ENCODE measurements at places on chromosomes 12 and 14. TPM values are rescaled to one million over a fixed set of nuclear protein-coding genes. Genes with fewer than 3 reads are reported as not detected.
A peak's percentile ranks its signal among the peaks of the same experiment; 100 is the strongest.

- DNase-seq: no peak
Observed at GRCh38 chr14:75559045-75559444, 19.4 kb upstream of the FLVCR2 start.

GRCh38 chr12:123115409-123116121 is 35.3 kb downstream of the PITPNM2 start:
- peak; percentile 97 for DNase-seq

- no peak for DNase-seq
Observed at GRCh38 chr12:31853520-31853919, 105.7 kb upstream of the RESF1 start.

- DNase-seq: no peak
Observed at GRCh38 chr12:130611026-130611905, 104.8 kb downstream of the RIMBP2 start.

DNA sequence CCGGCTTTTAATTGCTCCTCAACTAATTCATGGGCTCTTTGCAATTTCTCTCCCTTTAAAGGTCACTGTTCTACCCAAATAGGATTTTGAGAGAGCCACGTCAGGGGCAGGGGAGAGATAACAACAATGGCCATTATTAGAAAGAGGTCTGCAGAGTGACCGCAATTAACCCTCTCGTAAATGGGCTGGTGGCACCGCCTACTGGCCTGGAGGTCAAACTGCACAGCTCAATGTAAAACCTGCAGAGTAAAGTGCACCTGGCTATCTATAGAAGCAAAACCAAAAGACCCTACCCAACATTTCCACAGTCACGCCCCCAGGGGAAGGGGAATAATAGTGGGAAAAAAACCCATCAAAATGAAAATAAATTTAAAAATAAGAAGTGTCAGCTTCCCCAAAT is 21.6 kb upstream of the CLEC4E start:
- no peak for DNase-seq

GRCh38 chr14:34404416-34404815 is 57.6 kb downstream of the SPTSSA start:
- DNase-seq: no peak

- peak; percentile 51 for DNase-seq
Observed at GRCh38 chr12:1463073-1463905, 131.1 kb downstream of the FBXL14 start.

DNA sequence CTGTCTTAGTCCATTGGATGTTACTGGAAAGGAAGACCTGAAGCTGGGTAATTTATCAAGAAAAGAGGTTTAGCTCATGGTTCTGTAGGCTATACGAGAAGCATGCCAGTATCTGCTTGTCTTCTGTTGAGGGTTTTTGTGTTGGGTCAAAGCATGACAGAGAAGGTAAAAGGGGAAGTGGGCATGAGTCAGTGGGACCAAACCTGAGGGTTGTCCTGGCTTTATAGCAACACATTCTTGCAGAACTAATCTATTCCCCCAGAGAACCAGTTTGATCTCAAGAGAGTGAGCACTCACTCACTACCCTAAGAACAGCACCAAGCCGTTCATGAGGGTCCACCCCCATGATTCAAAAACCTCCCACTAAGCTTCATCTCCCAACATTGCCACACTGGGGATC is 19.0 kb upstream of the KRAS start:
- no peak for DNase-seq

- peak; percentile 71 for DNase-seq
Observed at GRCh38 chr12:101782273-101782731, 43.0 kb upstream of the SYCP3 start.

GRCh38 chr12:13119826-13120225 is 16.4 kb upstream of the GSG1 start:
- DNase-seq: no peak

DNA sequence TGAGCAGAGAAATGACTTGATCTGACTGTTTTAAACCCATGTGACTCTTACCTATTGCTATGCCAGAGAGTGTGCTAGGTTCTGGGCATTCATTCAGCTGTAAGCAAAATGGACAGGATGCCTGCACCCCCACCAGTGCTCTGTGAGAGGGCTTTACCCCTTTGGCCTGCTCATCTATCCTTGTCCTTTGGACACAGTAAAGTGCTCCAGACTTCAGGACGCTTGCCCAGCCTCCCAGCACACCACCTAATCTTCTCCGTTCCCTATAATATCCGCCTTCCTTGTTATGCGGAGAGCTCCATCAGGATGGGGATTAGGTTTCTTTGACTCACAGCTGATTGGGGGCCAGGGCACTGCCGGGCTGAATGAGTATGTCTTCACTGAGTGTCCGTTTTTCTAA is 4.4 kb upstream of the ZNF839 start:
- peak; percentile 44 for DNase-seq

DNA sequence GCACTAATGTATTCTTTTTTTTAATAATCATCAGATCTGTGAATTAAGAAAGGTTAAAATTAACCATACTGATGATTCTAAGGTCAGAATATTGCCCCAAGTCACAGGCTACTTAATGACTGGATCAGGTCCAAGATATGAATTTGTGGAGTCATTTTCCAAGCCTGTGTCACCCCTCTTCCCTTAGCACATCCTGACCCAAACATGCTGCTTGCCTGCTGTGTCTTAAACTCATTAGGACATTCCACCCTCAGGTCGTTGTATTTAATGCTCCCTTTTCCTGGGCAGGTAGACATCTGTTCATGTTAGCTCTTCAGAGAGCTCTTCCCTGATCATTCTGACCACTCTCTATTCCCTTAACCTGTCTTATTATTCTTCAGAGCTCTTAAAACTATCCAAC is 463.5 kb upstream of the PDE3A start:
- no peak for DNase-seq

GRCh38 chr12:88417531-88417930 is 162.7 kb downstream of the KITLG start:
- no peak for DNase-seq

DNA sequence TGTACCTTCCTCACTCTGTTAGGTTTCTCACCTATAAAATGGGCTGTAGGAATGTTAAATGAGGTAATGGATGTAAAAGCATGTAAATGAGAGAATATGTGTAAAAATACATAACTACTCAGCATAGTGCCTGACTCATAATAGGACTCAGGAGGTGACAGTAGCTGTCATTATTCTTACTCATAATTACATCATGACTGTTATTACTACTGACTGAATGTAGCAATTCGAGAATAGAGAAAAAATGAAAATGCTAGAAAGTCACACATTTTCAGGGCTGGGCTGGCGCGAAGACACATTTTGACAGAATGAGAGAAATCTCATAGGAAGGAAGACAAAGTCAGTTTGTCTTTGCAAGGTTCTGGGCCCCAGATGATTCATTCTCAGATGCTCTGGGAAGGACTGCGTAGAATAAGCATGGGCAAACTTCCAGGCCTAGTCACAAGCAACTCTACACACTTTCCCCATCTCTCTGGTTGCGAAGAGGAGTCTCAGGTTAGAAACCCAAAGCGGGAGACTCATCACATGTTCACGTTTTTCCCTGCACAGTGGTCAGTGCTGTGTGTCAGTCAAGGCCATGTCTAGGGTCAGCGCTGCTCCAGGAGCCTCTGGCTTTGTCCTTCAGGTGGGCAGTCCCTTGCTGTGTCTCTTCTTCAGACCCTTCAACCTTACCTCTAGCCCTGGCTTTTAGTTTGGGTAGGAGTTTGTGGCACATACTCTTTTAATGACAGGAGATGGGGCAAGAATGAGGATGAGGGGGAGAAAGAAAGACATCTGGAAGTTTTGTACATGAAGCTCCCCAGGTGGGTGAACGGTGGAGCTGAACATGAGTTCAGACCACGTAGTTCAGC is 8.4 kb downstream of the GPRC5A start:
- peak; percentile 95 for DNase-seq

- DNase-seq: no peak
Observed at GRCh38 chr14:49767270-49767570, 733 bp upstream of the KLHDC2 start.

- DNase-seq: peak; percentile 7
Observed at GRCh38 chr14:63605041-63605532, 36.6 kb downstream of the WDR89 start.

DNA sequence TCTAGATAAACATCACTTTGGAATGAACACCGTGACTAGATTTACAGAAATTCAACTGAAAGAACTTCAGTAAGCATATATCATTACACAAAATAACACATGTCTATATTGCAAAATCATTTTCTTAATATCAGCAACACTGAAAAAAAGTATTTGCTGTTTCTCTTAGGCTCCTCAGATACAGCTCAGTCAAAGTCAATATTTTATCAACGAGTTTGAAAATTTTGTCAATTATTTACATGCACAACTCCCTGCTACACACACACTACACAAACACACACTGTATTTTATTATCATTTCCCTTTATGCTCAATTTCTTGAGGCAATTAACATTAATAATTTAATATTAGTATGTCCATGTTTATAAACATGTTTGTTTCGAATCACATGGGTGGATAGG is 3.8 kb downstream of the PZP start:
- DNase-seq: peak; percentile 3

DNA sequence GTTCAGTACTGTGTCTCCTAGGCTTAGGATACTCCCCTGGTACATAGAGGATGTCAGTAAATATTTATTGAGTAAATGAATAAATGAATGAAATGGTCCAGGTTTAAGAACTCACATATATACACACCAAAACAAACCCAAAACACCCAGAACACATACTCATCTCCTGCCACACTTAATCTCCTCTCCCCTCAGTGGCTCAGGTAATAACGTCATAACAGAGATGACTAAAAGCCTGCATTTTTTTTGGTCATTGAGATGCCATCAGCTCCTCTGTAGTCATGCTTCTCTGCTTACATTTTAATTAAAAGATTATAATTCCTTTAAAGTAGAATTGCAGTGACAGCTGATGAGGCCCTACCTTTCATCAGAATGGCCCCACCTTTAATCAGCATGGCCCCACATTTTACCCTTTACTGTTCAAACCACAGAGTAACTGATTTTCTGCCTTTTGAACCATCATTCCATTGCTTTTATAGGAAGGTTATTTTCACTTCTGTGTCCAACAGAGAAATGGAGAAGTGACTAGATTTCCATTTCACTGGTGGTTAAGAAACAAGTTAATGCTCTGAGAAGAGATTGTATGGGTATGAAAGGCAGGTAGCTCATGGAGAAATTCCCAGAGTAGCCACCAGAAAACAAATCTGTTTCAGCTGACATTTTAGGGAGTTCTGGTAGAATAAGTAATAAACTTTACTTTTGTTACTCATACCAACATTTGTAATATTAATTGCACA is 193.4 kb upstream of the ATP2B1 start:
- DNase-seq: no peak

- DNase-seq: no peak
Observed at GRCh38 chr12:104424955-104425354, 31.8 kb upstream of the CHST11 start.

- DNase-seq: no peak
Observed at GRCh38 chr12:113298861-113299545, 35.9 kb downstream of the SLC8B1 start.

DNA sequence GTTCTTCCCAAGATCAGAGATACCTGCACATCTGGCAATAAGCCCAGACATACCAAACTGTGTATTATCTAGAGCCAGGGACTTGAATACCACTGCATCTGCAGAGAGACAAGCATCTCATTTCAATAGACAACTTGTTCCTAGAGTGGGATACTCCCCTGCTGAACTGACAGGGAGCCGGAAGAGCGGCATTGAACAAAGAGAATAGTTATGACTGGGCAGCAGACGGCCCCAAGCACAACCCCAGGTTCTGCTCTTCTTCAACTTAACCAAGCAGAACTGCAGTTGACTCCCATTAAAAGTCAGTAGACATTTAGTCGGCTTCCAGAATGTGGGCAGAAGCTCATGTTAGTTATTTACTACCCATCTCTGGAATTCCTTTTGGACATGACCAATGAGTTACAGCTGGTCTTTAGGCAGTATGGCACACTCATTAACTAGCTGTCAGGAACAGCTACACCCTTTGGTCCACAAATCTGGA is 112.9 kb downstream of the HMGA2 start:
- peak; percentile 38 for DNase-seq

- no peak for DNase-seq
Observed at GRCh38 chr14:75672605-75673192, 11.7 kb downstream of the TTLL5 start.

DNA sequence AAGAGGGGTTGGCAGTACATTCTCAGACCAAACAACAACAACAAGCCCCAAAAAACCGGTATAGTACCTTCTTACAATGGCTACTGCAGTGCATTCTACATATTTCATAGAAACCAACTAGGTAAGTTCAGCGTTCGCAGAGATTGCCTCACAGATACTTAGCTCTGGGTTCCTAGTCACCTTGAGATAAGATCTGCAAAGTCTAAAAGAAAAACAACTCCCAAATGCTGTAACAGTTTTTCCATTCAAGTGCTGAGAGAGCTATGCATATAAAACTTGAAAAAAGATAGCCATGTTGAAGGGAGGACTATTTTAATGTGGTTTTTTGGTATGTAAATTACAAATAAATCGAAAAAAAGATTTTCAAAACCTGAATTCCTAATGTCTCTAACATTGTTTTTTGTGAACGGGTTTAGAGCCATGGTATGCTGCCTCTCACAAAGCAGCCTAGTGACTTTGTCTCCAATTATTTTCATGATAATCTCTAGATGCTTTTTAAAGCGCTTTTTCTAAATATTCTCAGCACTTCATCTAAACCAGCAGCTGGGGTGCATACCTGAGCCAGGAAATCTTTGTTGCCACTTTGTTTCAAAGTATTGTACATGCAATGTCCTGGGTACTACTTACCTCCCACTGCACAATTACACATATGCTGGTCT is 56.6 kb upstream of the CRACR2A start:
- peak; percentile 29 for DNase-seq

- DNase-seq: no peak
Observed at GRCh38 chr12:124231980-124232653, 62.8 kb upstream of the RFLNA start.

- DNase-seq: no peak
Observed at GRCh38 chr14:102452302-102452701, 57.3 kb downstream of the ANKRD9 start.

- DNase-seq: no peak
Observed at GRCh38 chr12:89072294-89073026, 279.8 kb downstream of the DUSP6 start.

GRCh38 chr12:56119361-56119796 is 1.3 kb downstream of the ZC3H10 start:
- peak; percentile 95 for DNase-seq

DNA sequence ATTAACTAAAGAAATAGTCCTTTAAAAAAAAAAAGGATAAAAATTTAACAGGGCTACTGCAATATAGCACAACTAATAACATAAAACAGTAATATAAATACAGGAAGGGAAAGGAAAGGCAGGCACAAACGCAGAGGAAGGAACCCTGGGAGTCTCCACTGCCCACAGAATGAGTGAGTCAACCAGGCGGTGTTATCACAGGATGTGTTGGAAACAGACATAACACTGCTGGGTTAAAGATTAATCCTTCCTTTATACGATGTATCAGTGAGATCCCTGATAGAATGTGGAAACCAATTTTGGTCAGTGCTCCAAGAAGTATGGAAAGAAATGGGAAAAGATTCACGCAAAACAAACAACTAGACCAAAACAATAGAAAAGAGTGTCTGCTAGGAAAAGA is 47.9 kb downstream of the FGD6 start:
- peak; percentile 89 for DNase-seq

MYO1H gene
- polyA plus RNA-seq: 0.15 TPM

DDN gene
- polyA plus RNA-seq: 0.05 TPM

TAS2R10 gene
- polyA plus RNA-seq: 0.10 TPM

EMC9 gene
- polyA plus RNA-seq: 10.2 TPM

RPS6KA5 gene
- polyA plus RNA-seq: 0.59 TPM

HSPA2 gene
- 16.5 TPM for polyA plus RNA-seq

KLRD1 gene
- polyA plus RNA-seq: 0.06 TPM

MYF6 gene
- 0.07 TPM for polyA plus RNA-seq

NOVA1 gene
- 8.5 TPM for polyA plus RNA-seq

WNT1 gene
- polyA plus RNA-seq: not detected

UNC79 gene
- polyA plus RNA-seq: 0.01 TPM

IKZF4 gene
- polyA plus RNA-seq: 3.7 TPM

LRRC10 gene
- polyA plus RNA-seq: not detected

CNTN1 gene
- 0.35 TPM for polyA plus RNA-seq

ABCD4 gene
- polyA plus RNA-seq: 10.5 TPM

Measured in fibroblast of lung (primary cell).